ENCODE measurements at places on chromosomes 5 and 9.

DNA sequence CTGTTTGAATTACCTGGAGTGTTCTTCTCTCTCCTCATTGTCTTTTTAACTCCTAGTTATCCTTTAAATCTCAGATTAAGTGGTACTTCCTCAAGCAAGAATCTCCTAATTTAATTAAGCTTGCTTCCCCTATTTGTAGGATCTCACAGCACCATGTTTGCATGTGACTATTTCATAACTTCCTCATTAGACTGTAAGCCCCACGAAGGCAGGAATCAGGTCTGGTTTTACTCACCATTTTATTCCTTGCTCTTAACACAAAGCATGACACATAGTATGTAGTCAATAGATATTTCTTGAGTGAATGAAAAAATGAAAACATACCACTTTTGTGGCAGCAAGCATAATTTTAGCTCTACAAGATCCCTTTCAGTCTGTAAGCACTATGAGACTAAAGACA, 1.3 kb upstream of the ERMP1 start:
- no peak for DNase-seq

GRCh38 chr5:178590924-178591423, 781 bp upstream of the COL23A1 start:
- DNase-seq: no peak

DNA sequence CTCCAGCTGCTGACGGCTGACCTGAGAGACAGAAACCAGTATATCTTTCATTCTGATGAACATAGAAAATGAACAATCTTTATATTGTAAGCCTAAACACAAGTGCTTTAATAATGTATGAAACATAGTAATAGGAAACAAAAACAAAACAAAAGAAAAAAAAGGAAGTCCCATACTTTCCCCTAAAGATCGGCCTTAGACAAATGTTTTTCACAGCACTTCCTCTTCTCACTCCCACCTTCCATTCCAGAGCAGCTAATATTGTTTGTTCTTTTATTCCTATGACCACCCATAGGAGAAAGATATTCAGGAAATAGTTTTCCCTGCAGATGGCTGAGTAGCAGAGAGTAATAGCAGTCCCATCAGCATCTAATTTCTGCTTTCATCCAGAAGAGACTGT, 194.4 kb upstream of the SLC27A6 start:
- no peak for DNase-seq

DNA sequence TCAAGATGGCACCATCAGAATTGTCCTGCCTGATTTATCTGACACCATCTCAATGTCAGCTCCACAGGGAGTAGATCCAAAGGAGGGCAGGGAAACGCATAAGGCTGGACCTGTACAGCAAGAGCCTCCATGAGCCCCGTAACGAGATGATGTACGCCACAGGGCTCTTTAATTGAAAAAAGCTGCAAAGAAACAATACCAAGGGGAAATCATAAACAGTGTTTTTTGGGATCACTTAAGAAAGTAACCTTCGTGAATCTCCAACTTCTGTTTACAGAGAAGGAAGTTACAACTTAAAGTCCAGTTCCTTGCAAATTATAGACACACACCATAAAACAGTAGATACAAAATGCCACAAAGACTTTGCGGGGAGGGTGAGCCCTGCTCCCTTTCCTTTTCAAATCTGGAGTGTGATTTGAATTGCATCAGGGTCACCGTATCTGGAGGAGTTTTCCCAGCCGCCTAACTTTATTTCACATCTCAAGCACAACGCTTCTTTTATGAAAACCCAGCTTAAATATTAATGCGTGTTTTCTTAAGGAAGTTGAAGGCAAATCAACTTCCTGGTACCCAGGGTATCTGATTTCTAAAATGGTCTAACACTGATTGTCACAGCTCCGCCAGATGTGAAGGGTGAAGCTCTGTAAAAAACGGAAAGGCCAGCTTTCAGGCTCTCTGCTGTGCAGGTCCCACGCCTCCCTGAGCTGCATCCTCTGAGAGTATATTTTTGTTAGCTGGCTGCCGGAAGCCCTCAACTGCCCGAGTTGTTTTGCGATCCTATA, 88.9 kb downstream of the EBF1 start:
- no peak for DNase-seq

GRCh38 chr5:139188558-139189270, 9.5 kb downstream of the SIL1 start:
- DNase-seq: no peak

GRCh38 chr9:134533850-134534588, 107.6 kb upstream of the COL5A1 start:
- no peak for DNase-seq

DNA sequence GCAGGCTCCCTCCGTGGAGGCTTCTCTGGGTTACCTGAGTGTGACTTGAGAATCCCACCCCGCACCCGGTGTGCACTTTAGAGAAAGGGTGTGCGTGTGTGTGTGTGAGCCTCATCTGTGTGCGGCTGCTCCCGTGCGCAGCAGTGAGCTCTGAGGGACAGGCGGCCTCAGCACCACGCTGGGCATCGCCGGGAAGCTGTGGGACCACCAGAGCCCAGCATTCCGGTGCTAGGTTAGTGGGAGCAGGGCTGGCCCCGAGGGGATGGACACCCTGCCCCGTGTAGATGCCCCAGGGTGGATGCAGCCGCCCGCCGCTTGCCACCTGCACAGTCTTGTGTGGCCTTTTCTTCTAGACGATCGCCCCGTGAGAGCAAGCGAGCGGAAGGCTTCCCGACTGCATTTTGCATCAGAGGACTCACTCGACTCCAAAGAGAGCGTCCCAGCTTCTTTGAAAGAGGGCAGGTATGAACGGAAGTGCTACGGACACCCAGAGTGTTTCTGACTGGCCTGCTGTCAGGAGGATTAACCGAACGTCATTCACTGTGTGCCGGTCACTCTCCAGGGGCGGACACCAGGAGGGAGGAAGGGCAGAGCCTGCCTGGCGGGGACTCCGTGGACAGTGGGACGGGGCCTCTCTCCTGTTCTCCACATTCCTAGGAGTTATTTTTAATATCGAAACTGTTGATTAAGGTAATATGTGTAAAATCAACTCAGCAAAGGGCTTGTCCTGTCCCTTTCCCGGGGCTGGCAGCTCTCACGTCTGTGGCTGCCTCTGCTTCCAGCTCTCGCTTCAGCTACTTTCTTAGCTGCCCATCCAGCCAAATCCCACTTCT, 12.2 kb downstream of the CEP72 start:
- DNase-seq: no peak

Data from activated naive CD4-positive, alpha-beta T cell treated with anti-CD3 and anti-CD28 coated beads, Interleukin-2, amount 50 U/mL, for 16 hours (primary cell).